PC-3 (cell line): ENCODE measurements at places on chromosomes 12 and 14. TPM values are rescaled to one million over a fixed set of nuclear protein-coding genes. Genes with fewer than 3 reads are reported as not detected.

The SIRT4 gene
- 0.98 and 1.9 TPM in 2 replicates for total RNA-seq

The IL22 gene
- not detected in 2 replicates for total RNA-seq

The KRT6A gene
- 46.3 and 61.2 TPM in 2 replicates for total RNA-seq

The ACVR1B gene
- total RNA-seq = 9.8 and 11.5 TPM in 2 replicates

The BATF gene
- total RNA-seq = not detected in 2 replicates

The PAX9 gene
- total RNA-seq = 14.3 and 14.9 TPM in 2 replicates
